Right forelimb (tissue), 1 donor: ENCODE measurements at places on chromosomes 11 and 22.

DNA sequence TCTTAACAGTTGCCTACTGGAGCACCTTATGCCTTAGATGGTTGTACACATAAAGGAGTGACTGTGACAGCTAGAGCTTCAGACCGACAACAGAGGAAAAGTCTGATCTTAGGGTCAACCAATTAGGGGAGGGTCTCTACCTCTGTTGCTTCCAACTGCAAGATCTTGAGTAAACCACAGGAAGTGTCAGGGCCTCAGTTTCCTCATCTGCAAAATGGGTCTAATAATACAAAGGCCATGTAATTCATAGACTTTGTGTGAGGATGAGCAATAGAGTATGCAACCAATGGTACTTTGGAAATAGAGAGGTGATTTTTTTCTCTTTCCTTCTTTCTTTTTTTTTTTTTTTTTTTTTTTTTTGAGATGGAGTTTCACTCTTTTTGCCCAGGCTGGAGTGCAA, 16.4 kb upstream of the ANO1 start:
- no peak for DNase-seq

DNA sequence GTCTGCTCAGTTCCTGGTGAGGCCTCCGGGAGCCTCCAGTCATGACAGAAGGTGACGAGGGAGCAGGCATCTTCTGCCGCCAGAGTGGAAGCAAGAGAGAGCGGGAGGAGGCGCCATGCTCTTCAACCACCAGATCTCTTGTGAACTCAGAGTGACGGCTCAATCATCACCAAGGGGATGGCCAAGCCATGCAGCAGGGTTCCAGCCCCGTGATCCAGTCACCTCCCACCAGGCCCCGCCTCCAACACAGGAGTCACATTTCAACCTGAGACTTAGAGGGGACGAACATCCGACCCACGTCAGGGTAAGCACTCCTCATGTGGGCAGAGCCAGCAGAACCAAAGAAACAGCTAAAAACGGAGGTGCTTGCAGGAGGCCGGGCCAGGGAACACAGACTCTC, 1470.5 kb downstream of the BRD1 start:
- no peak for DNase-seq

DNA sequence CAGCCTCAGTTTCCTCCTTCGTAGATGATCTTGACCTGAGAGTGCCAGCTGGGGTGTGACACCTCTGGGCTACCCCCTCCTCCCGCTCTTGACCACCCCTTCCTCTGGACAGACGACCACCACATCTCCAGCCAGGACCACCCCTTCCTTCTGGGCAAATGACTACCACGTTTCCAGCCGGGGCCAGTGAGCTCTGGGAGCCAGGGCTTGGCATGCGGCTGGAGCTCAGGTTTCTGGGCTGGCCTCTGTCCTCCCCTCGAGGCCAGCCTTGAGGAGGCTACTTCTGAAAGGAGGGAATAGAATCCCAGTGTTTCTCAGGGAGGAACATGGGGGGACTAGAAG, 120.9 kb downstream of the KCNQ1OT1 start:
- DNase-seq = no peak

- DNase-seq = no peak
Measured at GRCh38 chr11:32137263-32137662, 46.4 kb downstream of the RCN1 start.

DNA sequence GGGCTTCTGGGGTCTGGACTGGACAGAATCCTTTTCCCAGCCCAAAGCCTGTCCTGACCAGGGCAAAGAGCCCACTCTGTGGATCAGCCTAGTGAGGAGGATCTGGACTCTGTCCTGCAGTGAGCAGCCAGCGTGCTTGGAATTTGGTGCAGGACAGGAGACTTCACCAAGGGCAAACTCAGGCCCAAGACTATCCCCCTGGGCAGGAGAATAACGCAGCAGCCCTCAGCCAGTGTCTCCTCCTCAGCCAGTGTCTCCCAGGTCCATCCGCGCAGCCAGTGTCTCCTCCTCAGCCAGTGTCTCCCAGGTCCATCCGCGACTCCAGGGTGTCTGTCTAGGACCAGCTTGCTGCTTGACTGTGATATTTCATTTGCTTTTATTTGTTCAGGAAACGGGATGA, 1334.0 kb downstream of the TBC1D22A start:
- no peak for DNase-seq

- no peak for DNase-seq
Measured at GRCh38 chr11:132114185-132114584, 743.8 kb downstream of the NTM start.

GRCh38 chr11:12914400-12914912, 94.7 kb upstream of the RASSF10 start:
- peak; percentile 83 for DNase-seq

DNA sequence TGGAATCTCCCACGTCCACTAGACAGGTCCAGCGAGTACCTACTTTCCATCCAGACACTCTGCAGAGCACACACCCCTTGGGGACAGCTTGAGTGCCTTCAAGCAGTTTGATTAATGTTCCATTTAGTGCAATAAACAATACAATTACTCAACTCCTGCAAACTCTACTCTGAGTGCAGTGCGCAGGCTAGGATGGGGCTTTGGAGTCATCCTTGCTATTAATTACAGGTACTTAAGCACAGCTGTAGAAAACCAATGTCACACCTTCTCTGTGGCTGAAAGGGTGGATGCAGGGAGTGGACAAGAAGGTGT, 82.6 kb downstream of the MN1 start:
- DNase-seq = no peak

DNA sequence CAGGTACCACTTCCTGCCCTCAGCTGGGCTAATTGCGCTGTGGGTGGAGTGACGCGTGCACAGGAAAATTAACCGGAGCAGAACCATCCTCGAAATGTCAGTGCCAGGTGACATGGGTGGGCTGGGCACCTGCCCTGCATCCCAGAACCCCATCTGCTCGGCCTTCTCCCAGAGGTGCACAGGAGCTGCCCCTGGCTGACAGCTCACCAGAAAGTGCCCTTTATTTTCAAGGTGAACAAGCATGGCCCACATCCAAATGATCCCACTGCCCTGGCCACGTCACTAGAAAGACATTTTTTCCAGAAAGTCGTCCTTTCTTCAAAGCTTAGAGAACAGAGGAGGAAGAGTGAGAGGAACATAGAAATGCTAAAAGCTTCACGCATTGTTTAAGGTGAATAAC, 4.1 kb upstream of the ELFN2 start:
- no peak for DNase-seq

DNA sequence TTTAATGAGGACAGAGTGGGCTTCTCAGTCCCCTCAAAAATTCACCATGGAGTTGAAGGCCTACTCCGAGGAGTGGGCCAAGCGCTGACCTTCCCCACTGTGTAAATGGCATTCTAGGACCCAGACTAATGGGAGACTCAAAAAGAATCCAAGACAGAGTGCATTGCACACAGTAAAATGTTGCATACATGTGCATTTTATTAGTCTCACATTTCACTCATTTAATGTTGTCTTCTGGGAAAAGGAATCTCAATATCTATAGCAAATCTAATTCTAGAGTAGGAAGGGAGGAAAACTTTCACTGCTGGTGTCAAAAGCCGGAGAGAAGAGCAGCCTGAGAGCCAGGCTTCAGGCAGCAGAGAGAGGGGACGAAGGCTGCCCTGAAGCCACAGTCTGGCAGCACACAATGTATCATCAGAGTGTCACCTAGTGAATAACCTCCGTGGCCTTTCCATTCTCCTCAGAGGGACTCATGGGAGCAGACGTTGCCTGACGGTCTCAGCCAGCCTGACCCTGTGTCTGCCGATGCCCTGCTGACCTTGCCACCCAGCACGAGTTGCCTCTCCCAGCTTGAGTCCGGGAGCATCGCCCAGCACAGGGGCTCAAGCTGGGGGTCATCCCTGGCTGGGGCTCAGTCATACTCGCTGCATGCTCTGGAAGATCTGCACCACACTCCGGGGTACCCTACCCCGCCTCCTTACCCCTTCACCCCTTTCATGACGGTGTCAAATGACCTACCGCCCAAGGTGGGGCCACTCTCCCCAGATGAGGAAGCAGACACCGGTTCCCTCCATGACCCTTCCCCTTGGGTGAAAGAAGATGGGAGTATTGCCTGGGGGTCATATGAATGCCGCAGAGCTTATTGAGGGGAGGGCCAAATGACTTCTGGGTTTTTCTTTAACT, 12.9 kb upstream of the POU2AF3 start:
- no peak for DNase-seq

DNA sequence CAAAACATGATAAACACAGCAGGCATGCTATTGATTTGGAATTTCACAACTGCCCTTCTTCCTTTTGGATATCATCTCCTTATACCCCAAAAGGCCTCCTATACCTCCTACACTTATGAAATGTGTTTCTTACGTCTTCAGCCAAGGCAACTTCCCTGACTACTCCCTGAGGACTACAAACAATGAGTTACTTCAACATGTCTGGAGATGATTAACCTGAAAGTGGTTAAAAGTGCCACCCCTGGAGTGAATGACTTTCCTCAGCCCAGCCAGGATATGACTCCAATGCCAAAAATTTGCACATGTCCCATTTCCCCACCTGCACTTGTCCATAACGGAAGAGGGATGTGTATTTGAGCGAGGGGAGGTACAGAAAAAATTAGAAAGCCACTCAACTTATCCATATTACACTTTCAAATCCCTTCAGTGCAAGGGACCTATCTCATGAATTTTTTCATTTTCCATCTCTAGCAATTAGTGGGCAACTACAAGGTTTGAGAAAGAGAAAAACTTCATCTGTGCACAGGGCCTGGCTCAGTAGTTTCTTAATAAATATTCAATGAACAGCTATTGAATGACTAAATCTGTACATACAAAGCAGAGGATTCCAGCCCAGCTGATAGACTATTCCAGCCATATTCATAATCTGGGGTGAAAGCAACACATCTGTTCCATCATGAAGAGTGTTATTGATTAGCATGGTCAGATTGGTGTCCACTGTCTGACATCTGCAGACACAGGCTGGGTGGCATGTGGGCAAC, 36.8 kb downstream of the KIRREL3 start:
- DNase-seq = no peak

DNA sequence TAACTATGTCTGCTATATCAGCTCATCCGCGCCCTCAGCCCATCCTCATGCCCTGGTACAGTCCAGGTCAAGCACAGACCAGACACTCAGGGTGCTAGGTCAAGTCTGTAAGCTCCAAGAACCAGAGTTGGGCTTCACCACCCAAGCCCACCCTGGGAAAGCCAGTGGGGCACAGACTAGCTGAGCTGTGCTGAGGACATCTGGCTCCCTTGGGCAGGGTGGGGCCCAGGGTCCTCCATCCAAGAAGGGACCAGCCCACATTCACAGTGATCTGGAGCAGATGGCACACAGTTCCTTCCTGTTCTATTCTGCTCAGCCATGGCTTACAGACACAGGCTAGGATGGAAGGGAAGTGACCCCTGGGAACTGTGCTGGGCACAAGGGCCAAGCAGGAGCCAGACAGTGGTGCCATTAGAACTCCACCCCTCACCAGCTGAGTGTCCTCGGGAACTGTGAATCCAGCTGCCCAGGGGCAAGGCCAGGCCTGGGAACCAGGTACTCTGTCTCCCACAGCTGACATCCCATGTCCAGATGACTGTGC, 9.1 kb downstream of the P2RY6 start:
- no peak for DNase-seq

DNA sequence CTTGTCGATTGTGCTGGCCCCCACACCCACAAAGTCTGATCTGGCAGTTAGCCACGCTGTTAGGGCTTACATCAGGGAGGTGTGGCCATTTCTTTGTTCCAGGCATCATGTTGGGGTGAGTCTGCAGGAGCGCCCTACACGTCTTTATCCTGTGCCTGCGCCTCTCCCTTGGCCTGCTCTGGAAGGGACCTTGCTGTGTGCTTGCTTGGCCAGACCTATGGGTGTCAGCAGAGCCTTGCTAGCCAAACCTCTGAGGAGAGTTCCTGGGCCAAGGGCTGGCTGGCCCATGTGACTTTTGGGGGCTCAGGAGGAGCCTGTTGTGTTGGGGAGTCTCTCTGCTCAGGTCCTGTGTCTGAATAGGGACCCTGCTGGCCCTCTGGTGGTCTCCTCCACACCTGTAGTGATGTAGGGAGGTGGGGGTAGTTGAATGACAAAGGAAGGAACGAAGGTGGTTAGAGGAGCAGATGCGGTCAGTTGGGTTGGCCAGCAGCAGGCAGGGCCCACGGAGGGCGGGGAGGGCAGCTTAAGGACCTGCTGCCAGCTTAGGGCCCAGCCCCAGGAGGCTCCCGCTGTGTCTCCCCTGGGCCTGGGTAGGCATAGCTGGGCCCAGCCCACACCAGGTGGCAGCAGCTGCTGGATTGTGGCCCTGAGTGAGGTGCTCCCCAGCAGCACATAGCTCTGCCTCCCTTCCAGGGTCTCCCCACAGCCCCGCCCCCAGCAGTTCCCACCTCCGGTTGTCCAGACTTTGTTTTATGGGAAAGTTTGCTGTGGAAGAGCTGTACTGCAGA, 7.9 kb downstream of the PPIL2 start:
- DNase-seq = no peak

GRCh38 chr22:28674121-28674563, 5.5 kb downstream of the TTC28 start:
- no peak for DNase-seq

DNA sequence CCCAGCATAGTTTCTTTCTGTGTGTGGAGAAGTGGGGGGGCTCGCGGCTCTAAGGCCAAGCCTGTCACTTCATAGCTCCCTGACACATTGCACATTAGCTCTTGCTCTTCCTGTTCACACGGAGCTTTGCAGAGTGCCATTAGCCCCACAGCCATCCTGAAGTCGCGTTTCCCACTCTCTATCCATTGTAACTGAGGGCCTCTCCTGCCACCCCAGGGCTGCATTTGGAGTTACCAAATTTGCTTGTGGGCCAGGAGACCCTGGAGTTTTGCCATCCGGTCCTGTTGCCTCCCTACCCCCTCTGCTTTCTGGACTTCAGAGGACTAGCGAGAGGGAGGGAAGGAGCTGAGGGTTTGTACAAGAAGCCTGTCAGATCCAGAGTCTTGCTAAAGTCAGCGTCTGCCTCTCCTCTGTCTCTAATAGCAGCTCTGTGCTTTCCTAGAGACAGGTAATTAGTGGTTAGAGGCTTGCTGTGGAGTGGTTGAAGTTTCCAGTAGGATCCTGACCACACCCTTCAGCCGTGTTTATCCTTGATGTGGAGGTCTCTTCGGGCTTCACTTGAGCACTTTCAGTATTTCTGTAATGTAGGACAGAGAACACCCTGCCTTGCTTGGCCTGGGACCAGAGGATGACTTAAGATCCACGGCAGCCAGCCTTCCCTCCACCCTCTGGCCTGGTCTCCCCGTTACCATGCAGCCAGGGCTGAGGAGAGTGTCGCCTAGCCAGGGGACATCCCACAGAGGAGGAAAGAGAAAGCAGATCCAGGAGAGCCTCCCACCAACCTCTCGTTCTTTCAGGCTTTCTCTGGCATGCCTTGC, 14.1 kb downstream of the DCPS start:
- DNase-seq = peak; percentile 76

DNA sequence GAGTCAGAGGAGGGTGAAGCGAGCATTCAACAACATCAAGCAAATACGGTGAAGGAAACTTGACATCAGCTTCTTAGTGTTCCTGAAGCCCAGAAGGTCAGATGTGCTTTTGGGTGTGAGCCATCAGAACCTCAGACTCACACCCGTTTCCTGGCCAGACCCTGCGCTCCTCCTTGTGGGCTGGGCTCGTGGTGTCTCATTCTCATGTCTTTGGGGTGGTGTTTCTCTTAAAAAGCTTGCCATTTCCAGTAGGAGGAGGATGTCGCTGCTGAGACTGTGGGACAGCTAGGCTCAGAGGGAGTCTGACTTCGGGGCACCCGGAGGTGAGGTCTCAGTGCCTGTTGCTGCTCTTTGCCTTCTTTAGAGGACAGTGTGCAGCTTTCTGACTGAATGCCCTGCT, 24.2 kb downstream of the PPFIBP2 start:
- no peak for DNase-seq
